ENCODE measurements at places on chromosomes 1 and 21. TPM values are rescaled to one million over a fixed set of nuclear protein-coding genes. Genes with fewer than 3 reads are reported as not detected.

The PGLYRP3 gene
- not detected for total RNA-seq

The PADI2 gene
- 0.43 TPM for total RNA-seq

The CYP4A22 gene
- not detected for total RNA-seq

The POGK gene
- 32.6 TPM for total RNA-seq

The CACYBP gene
- total RNA-seq = 53.9 TPM

The RGS13 gene
- total RNA-seq = not detected

The PTGFR gene
- 8.2 TPM for total RNA-seq

The FCER1G gene
- 0.39 TPM for total RNA-seq

The ATP13A2 gene
- 43.2 TPM for total RNA-seq

The ANGPTL3 gene
- total RNA-seq = not detected

The SLC35F3 gene
- total RNA-seq = 0.79 TPM

The ATP1A4 gene
- total RNA-seq = 2.4 TPM

The E2F2 gene
- 0.54 TPM for total RNA-seq

The BATF3 gene
- 0.79 TPM for total RNA-seq

The RGS5 gene
- 1.8 TPM for total RNA-seq

The DIO1 gene
- not detected for total RNA-seq

The PBX1 gene
- total RNA-seq = 77.6 TPM

The CXADR gene
- total RNA-seq = 0.39 TPM

The CD247 gene
- total RNA-seq = not detected

The TRABD2B gene
- total RNA-seq = not detected

Data from placental epithelial cell (primary cell).